CD8-positive, alpha-beta memory T cell (primary cell): ENCODE measurements at places on chromosomes 5 and 9. TPM values are rescaled to one million over a fixed set of nuclear protein-coding genes. Genes with fewer than 3 reads are reported as not detected.

- H3K27ac ChIP-seq, result no peak overlapping the region
- no peaks in the 10 kb centered on the region for H3K27me3 ChIP-seq
- no peak overlapping the region for H3K4me3 ChIP-seq
- H3K36me3 ChIP-seq, result no peaks in the 10 kb centered on the region
- no peak for DNase-seq
- H3K4me1 ChIP-seq, result peaks cover 8% of the 10 kb centered on the region
Measured at GRCh38 chr5:59003641-59004040, 420.8 kb downstream of the RAB3C start.

DNA sequence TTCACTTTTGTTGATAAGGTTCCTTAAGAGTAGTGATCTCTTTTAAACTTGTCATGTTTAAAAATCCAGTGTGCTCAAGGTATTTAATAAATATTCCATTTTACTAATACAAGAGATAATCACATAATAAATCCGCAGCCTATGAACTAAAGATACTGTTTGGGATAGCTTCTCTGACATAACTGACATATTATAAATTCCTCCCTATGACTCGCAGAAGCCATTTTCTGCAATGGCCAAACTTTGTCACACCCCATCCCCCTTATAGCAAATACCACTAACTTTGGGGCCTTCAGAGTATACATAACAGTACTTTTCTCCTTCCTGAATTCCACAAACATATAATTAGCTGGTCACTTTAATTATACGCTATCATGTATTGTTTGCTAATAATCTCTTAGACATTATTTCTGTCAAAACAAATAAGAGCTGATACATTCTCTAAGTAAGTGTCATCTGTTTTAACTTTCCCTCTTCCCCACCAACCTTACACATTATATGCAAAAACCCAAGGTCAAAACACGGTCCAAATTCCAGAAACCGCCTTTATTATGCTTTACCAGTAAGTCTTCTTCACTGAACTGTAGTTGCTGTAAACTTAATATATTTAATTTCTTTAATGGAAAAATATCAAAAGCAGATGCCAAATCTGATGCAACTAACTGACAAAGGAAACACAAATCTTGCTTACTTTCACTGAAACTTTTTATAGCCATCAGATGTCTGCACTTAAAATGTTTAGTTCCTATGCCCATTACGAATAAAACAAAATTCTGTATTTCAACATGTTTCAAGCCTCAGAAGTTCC, 971 bp downstream of the TMEM267 start:
- H3K36me3 ChIP-seq, result no peaks in the 10 kb centered on the region
- H3K4me3 ChIP-seq, result peak overlapping the region; percentile 61
- H3K27me3 ChIP-seq, result no peaks in the 10 kb centered on the region
- H3K4me1 ChIP-seq, result peaks cover 32% of the 10 kb centered on the region

GRCh38 chr9:130021123-130021522, 21.9 kb downstream of the FNBP1 start:
- H3K27me3 ChIP-seq, result no peaks in the 10 kb centered on the region
- H3K36me3 ChIP-seq, result no peaks in the 10 kb centered on the region
- no peak overlapping the region for H3K4me3 ChIP-seq

DNA sequence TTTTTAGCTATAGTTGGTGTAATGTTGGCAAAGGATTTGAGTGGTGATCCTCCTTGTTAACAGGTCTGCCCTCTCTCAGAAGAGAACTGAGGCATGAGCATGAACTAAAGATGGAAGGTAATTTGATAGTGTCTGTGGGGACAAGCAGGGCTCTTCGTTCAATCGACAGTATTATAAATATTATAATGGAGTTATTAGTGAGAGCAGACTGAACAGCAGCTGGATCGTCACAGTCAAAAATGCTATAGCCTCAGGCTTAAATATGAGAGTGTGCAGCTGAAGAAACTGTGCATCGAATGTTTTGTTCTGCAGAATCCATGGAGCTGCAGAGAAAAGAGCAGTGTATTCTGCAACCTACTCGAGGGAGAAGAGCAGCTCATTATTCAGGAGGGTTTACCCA, 757.3 kb downstream of the DNAH5 start:
- no peak overlapping the region for H3K27ac ChIP-seq
- H3K27me3 ChIP-seq, result no peaks in the 10 kb centered on the region
- no peaks in the 10 kb centered on the region for H3K4me1 ChIP-seq

GRCh38 chr9:121735065-121735792, 83.8 kb downstream of the DAB2IP start:
- no peak overlapping the region for H3K27ac ChIP-seq
- DNase-seq, result no peak
- H3K27me3 ChIP-seq, result no peaks in the 10 kb centered on the region
- no peaks in the 10 kb centered on the region for H3K36me3 ChIP-seq
- H3K4me3 ChIP-seq, result no peak overlapping the region

DNA sequence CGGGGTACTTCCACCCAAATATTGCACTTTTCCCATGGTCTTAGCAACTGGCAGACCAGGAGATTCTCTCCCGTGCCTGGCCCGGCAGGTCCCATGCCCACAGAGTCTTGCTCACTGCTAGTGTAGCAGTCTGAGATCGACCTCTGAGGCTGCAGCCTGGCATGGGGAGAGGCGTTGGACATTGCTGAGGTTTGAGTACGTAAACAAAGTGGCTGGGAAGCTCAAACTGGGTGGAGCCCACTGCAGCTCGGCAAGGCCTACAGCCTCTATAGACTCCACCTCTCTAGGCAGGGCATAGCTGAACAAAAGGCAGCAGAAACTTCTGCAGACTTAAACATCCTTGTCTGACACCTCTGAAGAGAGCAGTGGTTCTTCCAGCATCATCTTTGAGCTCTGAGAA, 40.1 kb upstream of the EBF1 start:
- H3K36me3 ChIP-seq, result no peaks in the 10 kb centered on the region
- H3K27me3 ChIP-seq, result no peaks in the 10 kb centered on the region
- no peak overlapping the region for H3K4me3 ChIP-seq
- H3K4me1 ChIP-seq, result no peaks in the 10 kb centered on the region
- DNase-seq, result no peak

- no peaks in the 10 kb centered on the region for H3K27me3 ChIP-seq
- no peak overlapping the region for H3K27ac ChIP-seq
- no peak overlapping the region for H3K4me3 ChIP-seq
- DNase-seq, result no peak
Measured at GRCh38 chr9:127700594-127701255, 6.1 kb upstream of the CFAP157 start.

- H3K27me3 ChIP-seq, result no peaks in the 10 kb centered on the region
- DNase-seq, result no peak
- no peaks in the 10 kb centered on the region for H3K36me3 ChIP-seq
- H3K4me1 ChIP-seq, result no peaks in the 10 kb centered on the region
- no peak overlapping the region for H3K4me3 ChIP-seq
Measured at GRCh38 chr5:36279054-36279698, 22.5 kb downstream of the RANBP3L start.

GRCh38 chr5:115516372-115516771, 28.2 kb downstream of the FEM1C start:
- H3K27ac ChIP-seq, result no peak overlapping the region
- no peaks in the 10 kb centered on the region for H3K27me3 ChIP-seq
- no peaks in the 10 kb centered on the region for H3K4me1 ChIP-seq

- DNase-seq, result no peak
- H3K4me3 ChIP-seq, result no peak overlapping the region
- H3K27me3 ChIP-seq, result no peaks in the 10 kb centered on the region
- no peak overlapping the region for H3K27ac ChIP-seq
- peaks cover 28% of the 10 kb centered on the region for H3K4me1 ChIP-seq
Measured at GRCh38 chr5:32165597-32165996, 8.5 kb downstream of the GOLPH3 start.

DNA sequence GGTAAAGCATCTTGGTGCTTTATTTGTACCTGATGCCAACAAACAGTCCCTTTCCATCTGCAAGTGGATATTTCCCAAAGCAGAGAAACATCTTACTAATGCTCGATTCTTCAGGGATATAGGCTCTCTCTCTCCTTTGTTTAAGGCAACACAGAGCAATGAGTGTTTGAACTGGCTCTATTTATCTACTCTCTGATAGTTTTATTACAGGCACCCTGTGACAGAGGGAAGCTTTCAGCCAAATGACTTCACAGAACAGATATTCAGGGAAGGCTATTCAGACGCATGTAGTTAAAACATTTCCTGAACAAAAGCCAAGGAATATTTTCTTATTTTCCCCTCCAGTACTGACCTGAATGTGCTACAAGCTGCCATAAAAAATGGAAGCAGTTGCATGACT, 141.8 kb downstream of the YIPF5 start:
- H3K27ac ChIP-seq, result no peak overlapping the region
- H3K4me3 ChIP-seq, result no peak overlapping the region
- H3K36me3 ChIP-seq, result no peaks in the 10 kb centered on the region
- H3K27me3 ChIP-seq, result no peaks in the 10 kb centered on the region
- no peak for DNase-seq

DNA sequence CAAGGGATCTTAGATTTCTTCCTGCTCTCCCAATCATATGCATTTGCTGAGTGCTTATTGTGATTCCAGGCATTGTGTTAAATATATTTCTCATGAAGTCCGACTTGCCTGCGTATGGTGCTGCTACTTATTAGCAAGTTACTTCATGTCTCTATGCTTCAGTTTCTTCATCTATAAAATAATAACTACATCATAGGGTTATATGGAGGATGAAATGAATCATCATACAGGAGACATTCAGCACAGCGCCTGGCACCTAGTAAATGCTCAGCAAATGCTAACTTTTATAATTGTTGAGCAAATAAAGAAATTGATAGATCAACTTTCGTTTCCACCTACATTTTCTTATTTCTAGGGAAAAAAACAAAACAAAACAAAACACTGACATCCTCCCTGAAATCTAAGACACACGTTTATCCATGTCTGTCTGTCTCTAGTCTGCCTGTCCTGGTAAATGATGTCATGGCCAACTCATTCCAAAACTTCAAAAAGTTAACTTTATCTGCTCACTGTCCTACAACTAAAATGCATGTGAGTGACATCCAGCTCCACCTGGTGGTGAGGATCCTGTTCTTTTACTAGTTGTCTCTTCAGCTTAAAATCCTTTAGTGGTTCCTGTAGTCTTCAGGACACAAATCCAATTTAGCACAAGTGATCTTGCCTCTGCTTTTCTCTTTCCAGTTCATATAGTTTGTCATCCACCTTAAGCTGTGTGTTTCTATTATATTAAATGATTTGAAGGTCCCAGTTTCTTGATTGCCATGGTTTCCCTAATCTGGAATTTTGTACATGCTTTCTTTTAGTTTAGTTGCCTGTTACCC, 27.7 kb downstream of the PPP3R2 start:
- H3K27ac ChIP-seq, result no peak overlapping the region
- DNase-seq, result no peak

GRCh38 chr9:89496645-89497256, 1.2 kb downstream of the SEMA4D start:
- no peak for DNase-seq
- H3K27me3 ChIP-seq, result no peaks in the 10 kb centered on the region

DNA sequence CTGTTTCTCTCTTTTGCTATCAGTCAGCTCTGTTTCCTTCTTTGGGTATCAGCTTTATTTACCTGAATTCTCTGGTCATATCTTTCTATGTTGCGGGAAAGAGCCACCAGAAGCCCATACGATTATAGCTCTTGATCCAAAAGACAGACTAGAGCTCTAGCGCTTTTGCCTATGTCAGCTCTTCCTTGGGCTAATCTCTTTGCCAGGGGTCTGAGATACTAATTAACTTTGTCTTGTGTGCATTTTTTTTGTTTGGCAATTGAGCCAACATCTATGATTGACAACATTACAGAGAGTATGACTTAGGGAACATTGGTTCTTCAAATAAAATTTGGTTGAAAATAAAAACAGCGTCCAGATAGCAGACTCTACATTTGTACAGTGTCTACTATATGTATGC, 603.0 kb downstream of the KCTD16 start:
- H3K27me3 ChIP-seq, result no peaks in the 10 kb centered on the region
- DNase-seq, result no peak
- no peak overlapping the region for H3K27ac ChIP-seq
- no peaks in the 10 kb centered on the region for H3K4me1 ChIP-seq

DNA sequence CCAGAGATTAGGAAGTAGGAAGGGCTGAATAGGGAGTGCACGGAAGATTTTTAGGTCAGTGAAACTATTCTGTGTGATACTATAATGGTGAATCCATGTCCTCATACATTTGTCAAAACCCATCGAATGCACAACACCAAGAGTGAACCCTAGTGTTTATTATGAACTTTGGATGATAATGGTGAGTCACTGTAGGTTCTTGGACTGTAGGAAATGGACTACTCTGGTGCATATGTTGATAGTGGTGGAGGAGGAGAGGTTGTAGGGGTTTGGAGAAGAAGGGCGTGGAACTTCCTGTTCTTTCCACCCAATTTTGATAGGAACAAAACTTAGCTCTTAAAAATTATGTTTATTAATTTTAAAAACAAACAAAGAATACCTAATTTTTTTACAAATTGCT, 14.3 kb downstream of the CTSL start:
- no peaks in the 10 kb centered on the region for H3K27me3 ChIP-seq
- no peak for DNase-seq
- H3K4me1 ChIP-seq, result no peaks in the 10 kb centered on the region
- H3K36me3 ChIP-seq, result no peaks in the 10 kb centered on the region

DNA sequence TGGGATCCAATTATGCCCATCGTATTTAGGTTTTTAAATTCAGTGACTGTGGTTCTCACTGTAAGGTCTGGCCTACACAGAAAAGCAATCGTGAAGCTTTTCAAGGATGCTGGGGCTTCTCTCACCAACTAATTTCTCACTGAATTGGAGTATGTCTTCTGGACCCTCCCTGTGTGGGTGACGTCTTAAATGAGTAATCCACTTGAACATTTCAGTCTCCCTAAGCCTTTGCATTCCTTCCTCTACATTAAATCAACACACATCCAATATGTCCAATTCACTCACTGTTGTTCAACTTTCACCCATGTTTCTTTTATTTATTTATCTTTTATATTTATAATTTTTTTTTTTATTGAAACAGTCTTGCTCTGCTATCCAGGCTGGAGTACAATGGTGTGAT, 12.5 kb upstream of the BTF3 start:
- no peak overlapping the region for H3K27ac ChIP-seq
- H3K4me1 ChIP-seq, result no peaks in the 10 kb centered on the region
- H3K27me3 ChIP-seq, result no peaks in the 10 kb centered on the region
- no peak for DNase-seq
- no peaks in the 10 kb centered on the region for H3K36me3 ChIP-seq
- no peak overlapping the region for H3K4me3 ChIP-seq

- no peak overlapping the region for H3K4me3 ChIP-seq
- DNase-seq, result no peak
- H3K27me3 ChIP-seq, result peaks cover 19% of the 10 kb centered on the region
- H3K27ac ChIP-seq, result no peak overlapping the region
- H3K4me1 ChIP-seq, result peaks cover 22% of the 10 kb centered on the region
- no peaks in the 10 kb centered on the region for H3K36me3 ChIP-seq
Measured at GRCh38 chr5:181170996-181171395, 23.6 kb downstream of the OR2V2 start.

The PTPN3 gene
- total RNA-seq, result 0.29 TPM

The CARD6 gene
- 1.8 TPM for total RNA-seq

The ADGRD2 gene
- total RNA-seq, result not detected
